NCI-H2171 treated with DMSO at 0.1 percent for 48 hours (cell line): ENCODE measurements at places on chromosomes 6 and 20.

DNA sequence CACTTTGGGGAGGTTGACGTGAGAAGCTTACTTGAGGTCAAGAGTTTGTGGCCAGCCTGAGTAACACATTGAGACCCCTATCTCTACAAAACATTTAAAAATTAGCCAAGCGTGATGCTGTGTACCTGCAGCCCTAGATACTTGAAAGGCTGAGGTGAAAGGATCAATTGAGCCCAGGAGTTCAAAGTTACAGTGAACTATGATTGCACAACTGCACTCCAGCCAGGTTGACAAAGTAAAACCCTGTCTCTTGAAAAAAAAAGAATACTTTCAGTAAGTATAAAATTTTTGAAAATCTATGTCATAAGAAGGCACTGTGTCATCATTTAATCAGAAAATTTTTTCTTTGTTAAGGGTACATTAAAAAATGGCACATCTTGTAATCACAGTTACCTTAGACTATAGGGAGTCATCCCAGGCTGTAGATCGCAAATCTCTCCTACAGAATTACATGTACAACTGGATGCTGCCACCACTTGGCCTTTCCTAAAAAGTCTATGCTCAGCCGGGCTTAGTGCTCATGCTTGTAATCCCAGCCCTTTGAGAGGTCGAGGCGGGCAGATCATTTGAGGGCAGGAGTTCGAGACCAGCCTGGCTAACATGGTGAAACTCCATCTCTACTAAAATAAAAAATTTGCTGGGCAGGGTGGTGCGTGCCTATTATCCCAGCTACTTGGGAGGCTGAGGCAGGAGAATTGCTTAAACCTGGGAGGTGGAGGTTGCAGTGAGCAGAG, 17.0 kb upstream of the MRS2 start:
- no peak for DNase-seq

- no peak for DNase-seq
These were observed 589.8 kb downstream of the RNF144B start for GRCh38 chr6:18976966-18977365.

DNA sequence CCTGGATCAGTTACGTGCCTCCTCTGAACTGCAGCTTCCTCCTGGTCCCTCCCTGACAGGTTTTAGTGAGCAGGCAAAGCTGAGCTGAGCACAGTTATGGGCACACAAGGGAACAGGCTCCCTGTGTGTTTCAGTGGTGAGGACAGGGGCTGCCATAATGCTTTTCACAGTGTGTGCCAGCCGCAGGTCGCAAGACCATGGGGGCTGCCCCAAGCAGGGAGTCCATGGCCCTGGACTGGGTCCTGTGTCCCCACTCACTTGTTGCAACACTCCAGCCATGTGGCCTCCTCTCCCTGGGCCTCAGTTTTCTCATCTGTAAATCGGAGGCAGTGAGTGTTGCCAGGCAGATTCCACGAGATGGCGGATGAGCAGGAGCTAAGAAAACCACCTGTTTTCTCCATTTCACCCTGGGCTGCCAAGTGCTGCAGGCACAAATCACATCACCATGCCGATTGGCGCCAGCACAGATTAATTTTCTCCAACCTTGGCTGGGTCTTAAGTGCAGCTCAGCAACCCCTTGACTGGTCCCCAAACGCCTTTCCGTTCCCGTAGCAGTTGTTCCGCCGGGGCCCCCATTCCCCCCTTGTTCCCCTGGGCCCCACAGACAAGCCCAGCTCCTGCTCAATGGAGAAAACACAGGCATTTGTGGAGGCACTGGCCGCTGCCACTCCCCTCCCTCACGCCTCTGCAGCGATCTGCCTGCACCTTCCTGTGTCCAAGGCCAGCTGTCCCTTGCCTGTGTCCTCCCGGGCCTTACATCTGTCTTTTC, 57.1 kb upstream of the NNAT start:
- peak; percentile 11 for DNase-seq

- DNase-seq: no peak
These were observed 3.9 kb downstream of the CDH22 start for GRCh38 chr20:46304361-46304760.

DNA sequence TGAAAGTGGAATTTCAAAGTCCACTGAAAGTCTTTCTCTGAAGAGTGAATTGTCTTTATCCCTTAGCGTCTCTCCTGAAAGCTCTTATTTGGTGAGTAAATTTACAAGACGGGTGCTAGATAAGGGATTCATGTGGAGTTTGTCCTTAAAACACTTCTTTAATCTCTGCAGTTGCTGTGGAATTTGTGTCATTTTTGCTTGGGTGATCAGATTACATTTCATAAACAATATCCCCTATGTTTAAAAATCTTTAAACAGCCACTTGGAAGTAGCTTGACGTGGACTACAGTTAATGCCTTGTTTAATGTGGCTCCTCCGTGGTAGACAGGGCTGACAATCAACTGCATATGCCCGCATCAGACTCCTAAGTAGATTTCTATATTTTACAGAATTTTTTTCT, 175.4 kb upstream of the ZNF217 start:
- DNase-seq: no peak

- DNase-seq: no peak
These were observed 685.5 kb upstream of the FLRT3 start for GRCh38 chr20:15022921-15023320.
